A549 treated with CORT108297 at 1 μM for 4 hours (cell line): ENCODE measurements at places on chromosomes 3 and 15. TPM values are rescaled to one million over a fixed set of nuclear protein-coding genes. Genes with fewer than 3 reads are reported as not detected.

The FRMD5 gene
- 2.7 to 3.7 TPM (median 3.2 TPM) in 5 replicates for total RNA-seq

The GPR62 gene
- total RNA-seq, result not detected in 5 replicates

The TEX55 gene
- total RNA-seq, result not detected in 5 replicates

The WNT7A gene
- total RNA-seq, result 0.13 to 0.19 TPM (median 0.18 TPM) in 5 replicates

The SV2B gene
- 0.02 to 0.05 TPM (median 0.03 TPM) in 5 replicates for total RNA-seq

The OCA2 gene
- total RNA-seq, result 0.05 to 0.24 TPM (median 0.15 TPM) in 5 replicates

The SCAANT1 gene
- not detected in 5 replicates for total RNA-seq

The FEM1B gene
- 14.4 to 25.2 TPM (median 21.2 TPM) in 5 replicates for total RNA-seq

The SERPINI1 gene
- total RNA-seq, result 2.1 to 3.3 TPM (median 2.5 TPM) in 5 replicates

The GUCA1C gene
- not detected in 5 replicates for total RNA-seq

The CYP19A1 gene
- total RNA-seq, result 0.16 to 0.23 TPM (median 0.19 TPM) in 3 of 5 replicates, not detected in the others

The SEMA3G gene
- total RNA-seq, result 0.09 to 0.32 TPM (median 0.17 TPM) in 5 replicates

The ZBBX gene
- total RNA-seq, result not detected in 5 replicates

The DNAJA4 gene
- total RNA-seq, result 0.06 TPM in 1 of 5 replicates, not detected in the others

The CALML4 gene
- 8.3 to 9.4 TPM (median 8.5 TPM) in 5 replicates for total RNA-seq

The RNU5B-1 gene
- not detected in 5 replicates for total RNA-seq

The TLR9 gene
- 0.05 to 0.13 TPM in 2 of 5 replicates, not detected in the others for total RNA-seq

The LDHAL6B gene
- total RNA-seq, result not detected in 5 replicates

The GHSR gene
- not detected in 5 replicates for total RNA-seq

The TTLL13 gene
- 0.07 to 0.36 TPM (median 0.09 TPM) in 5 replicates for total RNA-seq

The TMC3 gene
- total RNA-seq, result not detected in 5 replicates

The PLS1 gene
- 11.4 to 14.5 TPM (median 12.9 TPM) in 5 replicates for total RNA-seq

The C3orf52 gene
- 10.6 to 14.8 TPM (median 14.3 TPM) in 5 replicates for total RNA-seq

The EXD1 gene
- not detected in 5 replicates for total RNA-seq

The CGNL1 gene
- total RNA-seq, result 1.1 to 1.4 TPM (median 1.3 TPM) in 5 replicates

The MOBP gene
- 0.06 to 0.07 TPM in 2 of 5 replicates, not detected in the others for total RNA-seq

The FBXO40 gene
- not detected in 5 replicates for total RNA-seq

The SERPINI2 gene
- total RNA-seq, result not detected in 5 replicates

The TERC gene
- total RNA-seq, result 0.35 TPM in 1 of 5 replicates, not detected in the others

The SLC22A14 gene
- 0.03 to 0.07 TPM (median 0.03 TPM) in 3 of 5 replicates, not detected in the others for total RNA-seq

The RABL3 gene
- total RNA-seq, result 14.5 to 24.7 TPM (median 16.1 TPM) in 5 replicates

The WDR73 gene
- 38.6 to 49.7 TPM (median 39.2 TPM) in 5 replicates for total RNA-seq

The DALRD3 gene
- total RNA-seq, result 18.4 to 26.9 TPM (median 25.6 TPM) in 5 replicates

The SLCO2A1 gene
- 0.01 to 0.09 TPM (median 0.02 TPM) in 5 replicates for total RNA-seq

The CD200R1 gene
- 0.03 to 0.14 TPM (median 0.08 TPM) in 5 replicates for total RNA-seq

The FGF12 gene
- 0.51 to 0.69 TPM (median 0.60 TPM) in 5 replicates for total RNA-seq
